ENCODE measurements at places on chromosomes 12 and 14. TPM values are rescaled to one million over a fixed set of nuclear protein-coding genes. Genes with fewer than 3 reads are reported as not detected.
A peak's percentile ranks its signal among the peaks of the same experiment; 100 is the strongest.

GRCh38 chr14:22071006-22071405 lies 397.4 kb upstream of the OR4E1 start:
- DNase-seq, result peak; percentile 25

DNA sequence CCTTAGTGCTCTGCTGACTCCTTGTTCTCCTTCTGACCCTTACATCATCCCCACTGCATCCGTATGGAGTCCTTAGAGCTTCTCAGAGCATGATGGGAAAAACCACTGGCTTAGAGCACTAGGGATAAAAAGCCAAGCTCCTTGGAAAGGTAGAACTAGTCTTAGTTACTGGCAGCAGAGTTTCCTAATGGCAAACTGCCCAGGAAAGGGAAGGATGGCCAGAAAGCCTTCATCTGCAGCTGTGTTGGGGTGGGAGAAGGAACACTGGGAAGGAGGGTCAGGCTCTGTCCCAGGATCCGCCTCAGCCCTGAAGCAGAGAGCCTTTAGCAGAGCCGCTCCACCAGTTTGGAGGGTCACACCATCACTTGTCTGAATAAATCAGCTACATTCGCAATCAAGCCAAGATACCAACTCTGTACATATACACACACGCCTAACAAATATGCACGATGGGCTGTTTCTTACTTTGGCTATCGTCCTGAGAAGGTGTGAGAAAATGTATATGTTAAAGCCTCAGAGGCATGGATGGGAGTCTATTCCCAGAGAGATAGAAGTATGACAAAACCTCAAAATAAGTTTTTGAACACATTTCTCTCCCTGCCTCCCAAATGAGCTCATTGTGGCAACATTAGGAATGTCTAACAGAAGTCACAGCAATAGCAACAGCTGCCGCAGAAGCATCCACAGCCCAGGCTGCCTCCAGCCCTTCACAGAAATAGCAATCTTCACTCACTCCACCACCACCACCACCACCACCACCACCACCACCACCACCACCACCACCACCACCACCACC lies 18.6 kb upstream of the GALNT8 start:
- no peak for DNase-seq

DNA sequence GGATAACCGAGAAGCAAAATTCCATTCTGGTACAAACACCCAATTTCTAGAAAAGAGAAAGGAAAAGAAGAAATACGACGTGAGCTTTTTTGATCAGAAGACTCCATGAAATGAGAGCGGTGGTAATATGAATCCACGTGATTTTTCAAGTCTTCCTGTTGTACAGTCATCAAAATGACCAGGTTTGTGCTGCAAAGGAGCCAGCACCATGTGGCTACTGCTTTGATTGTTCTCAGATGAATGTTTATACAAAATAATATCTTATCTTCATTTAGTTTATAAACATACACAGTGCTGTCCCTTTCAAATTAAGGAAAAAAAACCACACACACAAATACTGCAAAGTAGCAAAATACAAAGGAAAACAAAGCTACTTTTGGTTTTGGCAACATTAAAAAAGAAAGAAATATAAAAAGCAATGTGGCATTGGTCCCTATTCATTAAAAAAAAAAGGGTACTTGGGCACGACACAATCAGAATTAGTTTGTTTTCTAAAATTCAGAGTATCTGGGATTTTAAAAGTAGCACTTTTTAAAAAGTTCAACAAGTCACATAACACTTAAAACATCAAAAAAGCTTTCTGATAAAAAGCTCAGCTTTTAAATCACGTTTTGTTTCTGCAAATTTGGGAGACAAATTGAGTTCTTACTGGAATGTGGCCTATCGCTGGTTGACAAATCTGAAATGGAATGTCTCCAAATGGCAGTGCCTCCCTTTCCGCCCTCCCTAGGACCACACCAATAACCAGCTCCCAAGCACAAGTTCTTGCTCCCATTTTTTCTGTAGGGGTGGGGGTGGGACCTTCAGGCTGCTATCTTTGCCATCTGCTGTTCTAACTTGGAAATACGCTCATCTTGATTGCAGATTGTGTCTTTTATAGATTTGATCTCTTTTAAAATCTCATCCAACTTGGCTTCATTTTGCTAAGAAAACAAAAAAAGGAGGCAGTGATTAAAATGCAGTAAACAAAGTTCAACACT lies 13.2 kb upstream of the SELPLG start:
- DNase-seq, result no peak

DNA sequence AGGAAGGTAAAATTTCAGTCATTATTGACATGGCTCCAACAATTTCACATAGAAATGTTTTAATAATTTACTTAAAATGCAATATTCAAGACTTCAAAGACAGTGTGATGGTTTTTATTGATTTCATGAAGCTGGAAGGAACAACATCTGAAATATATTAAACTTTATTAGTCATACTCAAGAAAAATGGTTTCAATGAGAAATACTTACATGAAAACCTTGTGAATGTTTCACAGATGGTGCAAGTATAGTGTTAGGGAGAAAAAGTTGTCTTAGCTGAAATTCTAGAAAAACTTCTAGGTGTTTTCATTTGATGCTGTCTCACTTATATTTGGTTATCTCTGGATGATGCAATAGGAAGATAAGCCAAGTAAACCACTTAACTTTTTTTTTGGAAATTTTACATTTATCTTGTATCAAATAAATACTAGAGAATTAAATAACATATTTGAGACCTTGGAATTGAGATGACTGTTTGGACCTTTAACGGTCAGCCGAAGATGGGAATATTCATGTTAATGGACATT lies 65.5 kb downstream of the PELI2 start:
- no peak for DNase-seq

The FLVCR2 gene
- 0.64 TPM for total RNA-seq

All from activated naive CD8-positive, alpha-beta T cell treated with anti-CD3 and anti-CD28 coated beads for 36 hours (primary cell).